MCF 10A (cell line): ENCODE measurements at places on chromosomes 3 and 15. TPM values are rescaled to one million over a fixed set of nuclear protein-coding genes. Genes with fewer than 3 reads are reported as not detected.

Gene CYP19A1
- 1.1 TPM in 1 of 2 replicates, not detected in the other for total RNA-seq

Gene TMED3
- total RNA-seq: 62.4 and 70.0 TPM in 2 replicates

Gene ATP13A5
- not detected in 2 replicates for total RNA-seq

Gene ARHGEF26
- 0.29 and 0.63 TPM in 2 replicates for total RNA-seq

Gene SLC22A13
- 1.7 and 1.9 TPM in 2 replicates for total RNA-seq

Gene RPUSD2
- total RNA-seq: 13.4 and 13.9 TPM in 2 replicates

Gene TMEM40
- 30.3 and 58.4 TPM in 2 replicates for total RNA-seq

Gene LTK
- 0.17 TPM in 1 of 2 replicates, not detected in the other for total RNA-seq

Gene PRR20G
- not detected in 2 replicates for total RNA-seq

Gene SLCO2A1
- 0.59 and 1.0 TPM in 2 replicates for total RNA-seq

Gene PARP15
- not detected in 2 replicates for total RNA-seq

Gene CCR2
- total RNA-seq: not detected in 2 replicates

Gene MOBP
- 0.21 TPM in 1 of 2 replicates, not detected in the other for total RNA-seq

Gene WNT5A
- total RNA-seq: 9.5 and 14.5 TPM in 2 replicates

Gene PLCH1
- total RNA-seq: 0.10 and 0.12 TPM in 2 replicates

Gene CHRM5
- not detected in 2 replicates for total RNA-seq

Gene AHSG
- total RNA-seq: not detected in 2 replicates

Gene SH3GL3
- total RNA-seq: 0.19 TPM in 1 of 2 replicates, not detected in the other

Gene RLBP1
- total RNA-seq: not detected in 2 replicates

Gene KNG1
- not detected in 2 replicates for total RNA-seq

Gene SCN5A
- total RNA-seq: not detected in 2 replicates

Gene DAG1
- total RNA-seq: 40.3 and 49.9 TPM in 2 replicates

Gene TM4SF18
- total RNA-seq: not detected in 2 replicates

Gene KCNAB1
- 0.44 and 0.49 TPM in 2 replicates for total RNA-seq

Gene FGD5
- total RNA-seq: not detected in 2 replicates

Gene PLA2G4E
- total RNA-seq: 0.07 and 0.12 TPM in 2 replicates

Gene SCAMP5
- total RNA-seq: 0.54 and 0.96 TPM in 2 replicates

Gene MBD4
- 30.6 and 35.8 TPM in 2 replicates for total RNA-seq

Gene ANKRD34C
- total RNA-seq: not detected in 2 replicates

Gene ZPLD1
- total RNA-seq: 0.12 and 0.22 TPM in 2 replicates

Gene ASB14
- total RNA-seq: not detected in 2 replicates

Gene NUSAP1
- total RNA-seq: 39.1 and 62.6 TPM in 2 replicates

Gene TRIM59
- 12.1 and 15.1 TPM in 2 replicates for total RNA-seq

Gene PLXNB1
- 90.0 and 101 TPM in 2 replicates for total RNA-seq

Gene NKTR
- 63.4 and 63.5 TPM in 2 replicates for total RNA-seq

Gene KCNH8
- total RNA-seq: 0.07 TPM in 1 of 2 replicates, not detected in the other

Gene LRRC31
- total RNA-seq: not detected in 2 replicates

Gene SEMA6D
- 0.65 and 1.1 TPM in 2 replicates for total RNA-seq
